ENCODE measurements at places on chromosomes 11 and 22. TPM values are rescaled to one million over a fixed set of nuclear protein-coding genes. Genes with fewer than 3 reads are reported as not detected.
A peak's percentile ranks its signal among the peaks of the same experiment; 100 is the strongest.

DNA sequence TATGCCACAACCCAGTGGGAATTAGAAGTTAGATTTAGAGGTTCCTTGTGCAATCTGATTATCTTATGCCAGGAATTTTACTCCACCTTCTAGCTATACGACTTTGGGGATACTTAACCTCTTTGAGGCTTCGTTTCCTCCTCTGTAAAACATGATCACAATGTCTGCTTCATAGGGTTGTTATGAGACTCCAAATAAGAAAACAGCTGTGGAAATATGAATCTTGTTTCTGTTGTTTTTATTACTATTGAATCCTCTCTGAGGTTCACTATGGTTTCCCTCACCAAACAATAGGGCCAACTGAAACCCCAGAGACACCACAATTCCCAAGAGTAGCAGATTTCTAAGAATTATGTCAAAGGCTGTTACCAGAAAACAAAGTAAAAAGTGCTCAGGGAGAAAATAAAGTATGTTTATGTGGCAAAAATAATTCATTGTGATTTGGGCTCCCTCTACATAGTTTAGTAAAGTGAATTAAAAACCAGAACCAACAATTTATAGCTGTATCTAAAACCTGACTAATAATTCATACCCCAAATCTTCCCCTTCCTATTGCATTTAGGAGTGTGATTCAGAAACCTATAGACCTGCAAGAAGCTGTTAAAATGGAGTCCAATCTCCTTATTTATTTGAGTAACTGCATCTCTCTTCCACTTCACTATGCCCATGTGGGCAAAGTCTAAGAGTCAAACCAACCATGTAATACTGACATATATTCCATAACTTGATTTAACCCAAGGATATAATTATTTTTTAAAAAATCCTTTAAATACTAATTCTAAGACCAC is 38.4 kb downstream of the AMBRA1 start:
- H3K4me3 ChIP-seq: no peak overlapping the region
- no peak overlapping the region for H3K27ac ChIP-seq
- no peak for DNase-seq
- H3K36me3 ChIP-seq: no peaks in the 10 kb centered on the region

DNA sequence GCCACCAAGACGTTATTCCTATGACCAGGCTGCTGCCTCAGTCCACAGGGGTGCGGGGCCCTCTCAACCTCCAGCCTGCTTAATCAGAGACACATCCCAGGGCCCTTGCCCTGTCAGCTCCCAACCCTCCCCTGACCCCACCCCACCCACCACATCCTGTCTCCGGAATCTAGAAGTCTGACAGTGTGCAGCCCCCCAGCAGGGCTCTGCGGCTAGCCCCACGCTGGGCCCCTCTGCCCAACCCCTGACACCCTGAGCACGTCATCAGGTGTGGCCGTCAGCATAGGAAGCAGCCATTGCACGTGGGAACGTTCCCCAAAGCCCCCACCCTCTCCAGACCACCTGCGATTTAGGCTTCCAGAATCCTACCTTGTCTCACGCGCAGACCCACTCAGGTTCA is 34.3 kb upstream of the IGSF9B start:
- H3K36me3 ChIP-seq: no peaks in the 10 kb centered on the region
- no peak overlapping the region for H3K27ac ChIP-seq
- DNase-seq: no peak
- no peaks in the 10 kb centered on the region for H3K27me3 ChIP-seq
- H3K4me3 ChIP-seq: no peak overlapping the region

- H3K4me1 ChIP-seq: no peaks in the 10 kb centered on the region
- no peak overlapping the region for H3K4me3 ChIP-seq
- H3K27me3 ChIP-seq: no peaks in the 10 kb centered on the region
- no peak overlapping the region for H3K27ac ChIP-seq
- peaks cover 12% of the 10 kb centered on the region for H3K36me3 ChIP-seq
Measured at GRCh38 chr11:1540074-1540473, 32.0 kb downstream of the DUSP8 start.

DNA sequence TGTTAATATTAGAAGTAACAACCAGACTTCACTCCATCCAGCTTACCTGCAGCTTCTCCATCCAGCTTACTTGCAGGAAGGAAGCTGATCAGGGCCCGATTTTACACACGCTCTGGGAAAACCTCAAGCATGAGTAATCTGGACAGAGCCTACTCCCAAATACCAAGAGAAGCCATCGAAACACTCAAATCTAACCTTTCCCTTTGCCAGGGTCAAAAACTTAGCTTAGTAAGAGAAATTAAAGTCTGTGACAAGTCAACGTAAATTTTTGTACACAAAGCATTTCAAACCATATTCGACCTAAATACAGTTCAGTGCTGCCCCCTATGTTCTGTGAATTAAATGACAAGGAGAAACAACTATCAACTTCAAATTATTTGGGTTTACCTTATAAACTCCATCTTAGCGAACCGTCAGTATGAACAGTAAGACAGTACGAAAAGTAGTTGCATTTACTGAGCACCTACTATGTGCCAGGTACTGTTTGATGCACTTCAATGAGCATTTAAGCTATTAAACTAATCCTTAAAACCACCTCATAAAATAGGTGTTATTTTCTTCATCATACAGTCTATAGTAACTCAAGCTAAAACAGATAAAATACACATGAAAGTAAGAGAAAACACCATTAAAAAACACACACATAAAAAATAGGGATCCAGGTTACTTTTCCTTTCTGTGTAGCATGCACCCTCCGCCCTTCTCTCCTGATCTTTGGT is 36.9 kb downstream of the ARFGAP3 start:
- H3K27ac ChIP-seq: no peak overlapping the region
- DNase-seq: peak; percentile 70
- peaks cover 24% of the 10 kb centered on the region for H3K36me3 ChIP-seq
- H3K4me1 ChIP-seq: peaks cover 4% of the 10 kb centered on the region
- H3K27me3 ChIP-seq: no peaks in the 10 kb centered on the region
- no peak overlapping the region for H3K4me3 ChIP-seq

DNA sequence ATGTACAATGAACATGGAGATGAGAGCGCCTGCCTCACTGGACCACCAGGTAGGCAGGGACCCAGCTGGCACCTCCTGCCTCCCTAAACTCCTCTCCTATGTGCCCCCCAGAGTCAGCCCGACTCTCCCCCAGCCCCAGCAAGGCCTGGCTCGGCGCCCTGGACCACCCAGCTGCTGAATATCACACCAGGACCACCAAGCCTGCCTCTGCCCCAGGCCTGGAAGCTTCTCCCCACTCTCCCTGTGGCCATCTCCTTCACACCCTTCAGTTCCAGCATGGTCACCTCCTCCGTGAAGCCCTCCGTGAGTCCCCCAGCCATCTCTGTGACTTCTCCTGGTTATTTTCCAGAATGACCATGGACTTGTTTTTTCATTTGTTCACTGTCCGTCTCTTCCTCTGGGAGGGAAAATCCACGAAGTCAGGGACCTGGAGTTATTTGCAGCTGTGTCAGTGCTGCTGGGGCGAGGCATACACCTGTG is 6.4 kb upstream of the LSP1 start:
- no peak for DNase-seq
- H3K4me1 ChIP-seq: peaks cover 84% of the 10 kb centered on the region

GRCh38 chr11:94922321-94923003 is 50.9 kb downstream of the CWC15 start:
- H3K36me3 ChIP-seq: no peaks in the 10 kb centered on the region
- H3K4me3 ChIP-seq: no peak overlapping the region
- H3K4me1 ChIP-seq: peaks cover 11% of the 10 kb centered on the region
- peaks cover 2% of the 10 kb centered on the region for H3K27me3 ChIP-seq

DNA sequence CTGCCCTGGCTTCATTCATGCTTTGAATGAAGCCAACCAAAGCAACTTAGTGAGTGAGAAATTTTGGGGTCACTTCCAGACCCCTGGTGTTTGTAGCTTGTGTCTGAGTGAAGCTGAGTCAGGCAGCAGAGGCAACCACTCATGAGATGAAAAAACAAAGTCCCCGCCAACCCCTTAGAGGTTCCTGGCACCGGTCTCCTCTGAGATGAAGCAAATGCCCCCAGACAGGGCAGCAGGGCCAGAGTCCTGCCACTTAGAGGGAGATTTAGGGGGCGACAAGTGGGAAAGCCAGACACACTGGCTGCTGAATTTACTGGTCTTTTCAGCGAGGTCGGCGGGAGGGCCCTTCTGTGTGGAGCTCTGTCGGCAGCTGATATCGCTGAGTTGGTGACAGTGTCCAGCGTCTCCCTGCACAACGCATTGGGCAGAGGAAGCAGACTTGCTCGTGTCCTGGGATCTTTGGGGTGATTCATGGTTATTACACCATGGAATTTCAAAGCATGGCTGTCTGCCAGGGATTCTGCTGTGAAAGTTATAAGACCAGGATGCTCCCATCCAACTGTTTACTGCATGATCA is 482.6 kb downstream of the MIAT start:
- H3K4me3 ChIP-seq: no peak overlapping the region
- no peak overlapping the region for H3K27ac ChIP-seq
- H3K36me3 ChIP-seq: no peaks in the 10 kb centered on the region

GRCh38 chr22:24423519-24424000 is 3.8 kb upstream of the ADORA2A start:
- peak; percentile 79 for DNase-seq
- no peaks in the 10 kb centered on the region for H3K36me3 ChIP-seq
- H3K4me3 ChIP-seq: peak overlapping the region; percentile 67
- no peaks in the 10 kb centered on the region for H3K27me3 ChIP-seq
- H3K27ac ChIP-seq: no peak overlapping the region
- H3K4me1 ChIP-seq: peaks cover 38% of the 10 kb centered on the region

DNA sequence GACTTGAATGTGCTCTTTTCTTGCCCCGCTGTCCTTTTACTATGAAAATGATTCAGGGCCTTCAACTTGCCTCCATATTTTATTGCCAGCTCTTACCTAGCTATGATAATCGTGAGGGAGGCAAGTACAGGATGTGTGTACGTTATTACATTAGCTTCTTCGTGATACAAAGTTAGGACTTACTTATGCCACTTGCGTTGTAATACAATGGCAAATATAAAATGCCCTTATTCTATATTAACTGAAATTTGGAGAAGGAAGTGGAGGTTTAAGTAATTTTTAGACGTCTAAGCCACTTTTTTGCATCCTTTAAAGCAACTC is 10.8 kb upstream of the CCT8L2 start:
- H3K36me3 ChIP-seq: no peaks in the 10 kb centered on the region
- DNase-seq: peak; percentile 2
- H3K27ac ChIP-seq: no peak overlapping the region

- peaks cover 34% of the 10 kb centered on the region for H3K27me3 ChIP-seq
- no peaks in the 10 kb centered on the region for H3K36me3 ChIP-seq
- H3K27ac ChIP-seq: no peak overlapping the region
- H3K4me3 ChIP-seq: no peak overlapping the region
- no peaks in the 10 kb centered on the region for H3K4me1 ChIP-seq
- no peak for DNase-seq
Measured at GRCh38 chr11:74682731-74683278, 48.4 kb downstream of the CHRDL2 start.

- peak overlapping the region; percentile 99 for H3K4me3 ChIP-seq
- peaks cover 39% of the 10 kb centered on the region for H3K4me1 ChIP-seq
- no peaks in the 10 kb centered on the region for H3K27me3 ChIP-seq
- H3K27ac ChIP-seq: peak overlapping the region; percentile 98
Measured at GRCh38 chr11:83159902-83160865, 3.3 kb downstream of the PCF11 start.

DNA sequence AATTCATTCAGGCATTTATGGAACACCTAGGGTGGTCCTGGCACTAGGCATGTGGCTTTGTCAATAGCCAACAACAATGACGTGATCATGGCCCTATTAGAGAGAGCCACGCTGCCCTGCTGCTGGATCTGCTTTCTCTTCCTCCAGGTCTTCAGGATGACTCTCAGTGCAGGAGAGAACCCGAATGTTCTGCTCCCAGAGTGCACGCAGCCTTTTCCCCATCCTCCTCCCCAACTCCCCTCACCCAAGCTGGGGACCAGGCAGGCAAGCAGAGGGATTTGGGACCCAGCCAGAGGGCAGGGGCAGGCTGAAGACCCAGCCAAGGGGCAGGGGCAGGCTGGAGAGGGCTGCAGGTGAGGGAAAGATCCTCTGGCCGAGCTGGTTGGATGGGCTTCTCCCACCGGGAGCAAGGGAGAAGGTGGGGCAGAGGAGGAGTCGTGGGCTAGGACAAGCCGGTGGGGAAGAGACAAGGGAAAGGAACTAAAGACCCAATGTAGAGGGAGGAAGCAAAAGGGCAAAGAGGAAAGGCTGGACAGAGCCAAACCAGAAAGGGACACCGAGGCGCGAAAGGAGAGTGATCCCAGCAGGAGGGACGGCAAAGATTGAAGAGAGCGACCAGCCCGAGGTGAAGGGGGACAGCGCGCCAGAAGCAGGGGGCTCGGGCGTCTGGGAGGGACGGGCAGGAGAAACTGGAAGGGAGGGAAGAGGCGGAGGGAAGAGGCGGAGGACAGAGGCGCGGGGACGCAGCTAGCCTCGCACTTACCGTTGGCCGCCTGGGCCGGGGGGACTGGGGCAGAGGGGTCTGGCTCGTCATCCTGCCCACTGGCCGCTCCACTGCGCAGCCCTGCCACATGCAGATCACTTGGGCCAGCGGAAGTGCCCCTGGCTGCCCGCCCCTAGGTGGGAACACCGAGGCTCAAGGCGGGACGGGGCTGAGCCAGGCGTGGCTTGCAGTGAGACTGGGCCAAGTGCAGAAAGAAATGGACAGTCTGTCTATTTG is at the start of gene KCTD14:
Gene KCTD14 (minus strand): TSS at position 880 of the 1,000 bp plus-strand sequence. CDS start 27 bp downstream, at position 853.
- peaks cover 7% of the 10 kb centered on the region for H3K4me1 ChIP-seq
- no peaks in the 10 kb centered on the region for H3K27me3 ChIP-seq
- H3K36me3 ChIP-seq: no peaks in the 10 kb centered on the region
- no peak for DNase-seq
- H3K27ac ChIP-seq: no peak within 1 kb of the TSS

DNA sequence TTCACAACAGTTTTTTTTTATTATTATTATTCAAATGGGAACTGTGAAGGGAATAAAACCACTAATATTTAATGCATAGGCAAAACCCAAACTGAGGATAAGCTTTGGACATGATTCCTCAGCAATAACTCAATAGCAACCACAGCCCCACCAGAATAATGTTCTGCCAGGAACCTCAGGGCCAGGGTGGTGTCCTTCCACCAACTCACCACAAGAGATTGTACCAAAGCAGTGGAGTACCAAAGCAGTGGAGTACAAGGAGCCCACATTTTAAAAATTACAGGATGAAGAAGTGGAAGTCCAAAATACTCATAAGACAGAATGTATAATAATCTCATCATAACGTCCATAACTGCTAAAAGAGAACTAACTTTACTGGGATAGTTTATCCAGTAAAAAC is 32.5 kb upstream of the FZD4 start:
- no peaks in the 10 kb centered on the region for H3K27me3 ChIP-seq
- no peaks in the 10 kb centered on the region for H3K4me1 ChIP-seq
- H3K4me3 ChIP-seq: no peak overlapping the region
- DNase-seq: no peak

Gene MEI1
- 59.3 TPM for total RNA-seq

Gene JAML
- 9.6 TPM for total RNA-seq

Gene CD6
- total RNA-seq: 9.3 TPM

Gene ART1
- total RNA-seq: not detected

Gene ZNF215
- total RNA-seq: 2.8 TPM

Gene SCGB1C1
- not detected for total RNA-seq
